ENCODE measurements at places on chromosomes 5 and 9.

DNA sequence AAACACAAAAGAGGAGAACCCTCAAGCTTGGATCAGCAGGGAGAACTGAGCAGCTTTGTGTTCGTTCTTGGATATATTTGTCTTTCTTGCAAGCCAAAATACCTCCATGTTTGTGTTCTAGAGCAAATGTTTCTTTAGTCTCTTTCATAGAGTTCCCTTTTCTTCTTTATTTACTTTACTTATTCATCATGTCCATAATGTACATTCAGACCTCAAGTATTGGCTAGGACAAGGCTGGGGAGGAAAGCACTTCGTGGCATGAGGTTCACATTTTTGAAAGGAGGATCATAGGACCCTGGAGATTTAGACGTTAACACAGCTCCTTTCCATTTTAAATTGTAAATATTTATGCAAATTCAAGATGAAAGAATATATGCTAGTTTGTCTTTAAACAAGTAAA lies 590.2 kb upstream of the MEF2C start:
- DNase-seq, result no peak

- DNase-seq, result no peak
Observed at GRCh38 chr9:2406252-2406651, 215.3 kb upstream of the VLDLR start.

DNA sequence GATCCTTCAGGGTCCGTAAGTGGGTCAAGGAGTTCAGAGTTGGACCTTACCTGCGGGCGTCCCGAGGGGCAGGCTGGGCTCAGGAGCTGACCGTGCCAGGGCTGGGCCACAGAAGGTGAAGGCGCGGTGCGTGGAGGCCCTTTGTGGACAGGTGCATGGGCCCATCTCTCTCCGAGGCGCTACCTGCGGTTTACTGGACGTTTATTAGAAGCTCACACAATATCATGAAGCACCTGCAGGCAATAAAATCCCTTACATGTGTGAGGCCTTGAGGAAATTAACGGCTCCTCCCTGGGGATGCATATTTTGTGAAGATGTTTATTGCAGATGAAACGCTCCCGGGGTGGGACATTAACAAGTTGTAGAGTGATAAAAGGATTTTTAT lies 79.8 kb upstream of the LMX1B start:
- DNase-seq, result no peak

DNA sequence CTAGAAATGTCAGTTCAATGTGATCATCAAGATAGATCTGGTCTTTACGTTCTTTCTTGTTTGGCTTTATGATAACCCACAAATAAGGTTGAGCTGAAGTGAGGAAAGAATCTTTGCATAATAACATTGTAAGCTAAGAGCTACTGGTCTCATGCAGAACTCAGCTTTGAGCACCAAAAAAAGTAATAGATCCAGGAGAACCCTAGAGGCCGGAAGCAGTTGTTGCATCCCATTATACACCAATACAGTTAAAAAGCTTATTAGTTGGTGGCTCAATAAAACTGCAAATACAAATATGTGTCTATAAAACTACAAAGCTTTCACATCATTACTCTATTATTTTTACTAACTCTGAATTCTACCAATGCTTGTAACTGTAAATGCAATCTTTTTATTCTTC lies 85.5 kb upstream of the NUDT12 start:
- DNase-seq, result no peak

- no peak for DNase-seq
Observed at GRCh38 chr5:54455413-54456157, at the start of gene HSPB3. TSS of gene HSPB3 (plus strand) at chr5:54455699. CDS start at chr5:54455790, 91 bp downstream.

DNA sequence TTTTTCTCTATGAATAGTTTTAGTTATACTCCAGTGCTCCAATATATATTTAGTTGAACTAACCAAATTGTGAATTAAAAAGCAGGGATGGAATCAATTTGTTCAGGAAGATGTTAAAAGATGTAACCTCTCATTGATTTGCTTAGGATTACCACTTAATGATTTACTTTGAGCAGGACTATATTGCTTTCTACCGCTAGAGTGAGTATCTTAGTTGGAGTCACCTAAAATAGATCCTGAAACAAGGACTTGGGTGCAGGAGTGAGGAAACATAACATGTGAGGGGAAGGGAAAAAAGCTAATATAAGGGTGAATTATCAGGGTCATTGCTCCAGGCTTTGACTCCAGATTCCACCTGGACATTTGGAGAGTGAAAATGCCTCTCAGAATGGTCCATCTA lies 2277.4 kb upstream of the C9orf72 start:
- DNase-seq, result no peak

DNA sequence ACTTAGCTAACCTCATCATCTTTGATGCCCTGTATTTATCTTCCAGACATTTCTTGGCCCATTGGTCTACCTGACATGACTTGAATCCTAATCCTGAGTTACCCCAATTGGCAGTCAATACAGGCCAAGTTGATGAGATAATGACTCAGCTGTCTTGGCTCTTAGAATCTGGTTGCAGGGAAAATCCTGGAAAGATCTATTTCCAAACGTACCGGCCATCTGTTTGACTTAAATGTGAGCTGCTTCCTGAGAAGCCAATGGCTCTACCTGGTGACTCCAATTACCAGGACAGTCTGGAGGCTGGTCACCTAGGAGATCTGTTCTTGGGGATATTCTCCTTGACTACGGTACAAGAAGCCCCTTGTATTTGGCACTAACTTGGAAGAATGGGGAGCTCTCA lies 475.2 kb upstream of the BRINP1 start:
- no peak for DNase-seq
